DMS153 (cell line): ENCODE measurements at places on chromosomes 13 and 19.
A peak's percentile ranks its signal among the peaks of the same experiment; 100 is the strongest.

DNA sequence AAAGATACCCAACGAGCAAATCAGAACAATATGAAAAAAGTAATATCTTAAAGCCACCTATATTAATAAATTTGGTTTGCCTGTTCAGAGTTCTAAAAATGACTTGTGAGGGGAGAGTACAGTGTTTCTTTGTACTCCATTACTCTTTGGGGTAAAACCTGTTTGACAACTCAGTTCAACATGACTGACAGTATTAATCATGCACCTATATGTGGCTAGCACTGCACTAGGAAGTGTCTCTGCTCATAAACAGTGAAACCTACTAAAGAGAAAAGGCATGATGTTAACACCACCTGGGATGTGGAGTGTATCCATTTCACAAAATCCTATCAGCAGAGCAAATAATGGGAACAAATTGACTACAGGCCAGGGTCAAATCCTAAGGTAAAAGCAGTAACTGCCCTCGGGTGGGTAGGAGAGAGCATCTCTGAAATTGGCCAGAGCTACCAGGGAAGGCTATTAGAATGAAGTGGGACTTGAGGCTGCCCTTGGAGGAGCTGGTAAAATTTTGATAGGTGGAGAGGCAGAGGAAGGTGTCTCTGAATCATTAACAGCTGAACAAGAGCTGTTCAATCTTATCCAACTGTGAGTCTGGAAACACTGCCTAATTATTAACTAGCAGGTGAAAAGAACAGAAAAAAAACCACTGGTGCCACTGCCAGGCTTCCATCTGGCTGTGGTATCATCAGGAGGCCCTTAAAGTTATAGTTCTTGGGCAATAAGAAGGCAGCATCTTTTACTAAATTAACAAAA is 365.1 kb downstream of the DNAJC15 start:
- DNase-seq: peak; percentile 92

DNA sequence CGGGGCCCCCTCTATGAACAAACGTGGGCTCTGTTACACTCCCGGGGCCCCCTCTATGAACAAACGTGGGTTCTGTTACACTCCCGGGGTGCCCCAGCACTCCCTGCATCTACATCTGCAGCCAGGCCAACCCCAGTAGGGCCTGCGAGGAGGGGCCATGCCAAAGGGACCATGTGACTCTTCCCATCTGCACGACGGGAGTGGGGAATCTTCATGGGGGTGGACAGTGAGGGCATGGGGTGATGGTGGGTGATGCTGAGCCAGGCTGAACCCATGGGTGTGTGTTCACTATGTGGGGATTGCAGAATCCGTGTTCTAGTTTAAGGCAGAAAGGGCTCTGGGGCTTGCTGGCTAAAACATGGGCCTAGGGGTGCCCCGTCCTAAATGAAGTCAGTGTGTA is 69.9 kb upstream of the ARHGEF7 start:
- no peak for DNase-seq

- no peak for DNase-seq
Observed at GRCh38 chr19:2973229-2973628, 4.1 kb upstream of the TLE6 start.

- no peak for DNase-seq
Observed at GRCh38 chr19:7658219-7658686, 10.6 kb upstream of the RETN start.

DNA sequence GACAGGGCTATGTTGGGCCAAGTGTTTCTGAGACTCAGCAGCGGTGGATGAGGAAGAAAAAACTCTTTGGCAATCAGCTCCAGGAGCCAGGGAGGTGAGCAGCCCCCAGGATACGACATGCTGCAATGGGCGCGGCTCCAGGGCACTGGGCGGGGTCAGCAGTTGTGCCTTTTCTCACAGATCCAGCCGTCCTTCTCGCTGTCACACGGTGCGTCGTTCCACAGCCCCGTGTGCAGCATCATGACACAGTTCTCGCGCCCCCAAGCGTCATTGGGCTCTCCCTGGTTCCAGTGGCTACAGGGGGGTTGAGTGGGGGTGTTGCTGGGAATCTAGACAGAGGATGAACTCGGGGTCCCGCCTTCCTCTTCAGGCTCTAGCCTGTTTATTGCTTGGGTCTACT is 2.7 kb downstream of the CLEC4G start:
- DNase-seq: no peak

DNA sequence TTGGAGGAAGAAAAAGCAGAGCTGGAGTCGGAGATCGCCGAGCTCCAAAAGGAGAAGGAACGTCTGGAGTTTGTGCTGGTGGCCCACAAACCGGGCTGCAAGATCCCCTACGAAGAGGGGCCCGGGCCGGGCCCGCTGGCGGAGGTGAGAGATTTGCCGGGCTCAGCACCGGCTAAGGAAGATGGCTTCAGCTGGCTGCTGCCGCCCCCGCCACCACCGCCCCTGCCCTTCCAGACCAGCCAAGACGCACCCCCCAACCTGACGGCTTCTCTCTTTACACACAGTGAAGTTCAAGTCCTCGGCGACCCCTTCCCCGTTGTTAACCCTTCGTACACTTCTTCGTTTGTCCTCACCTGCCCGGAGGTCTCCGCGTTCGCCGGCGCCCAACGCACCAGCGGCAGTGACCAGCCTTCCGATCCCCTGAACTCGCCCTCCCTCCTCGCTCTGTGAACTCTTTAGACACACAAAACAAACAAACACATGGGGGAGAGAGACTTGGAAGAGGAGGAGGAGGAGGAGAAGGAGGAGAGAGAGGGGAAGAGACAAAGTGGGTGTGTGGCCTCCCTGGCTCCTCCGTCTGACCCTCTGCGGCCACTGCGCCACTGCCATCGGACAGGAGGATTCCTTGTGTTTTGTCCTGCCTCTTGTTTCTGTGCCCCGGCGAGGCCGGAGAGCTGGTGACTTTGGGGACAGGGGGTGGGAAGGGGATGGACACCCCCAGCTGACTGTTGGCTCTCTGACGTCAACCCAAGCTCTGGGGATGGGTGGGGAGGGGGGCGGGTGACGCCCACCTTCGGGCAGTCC is 5.0 kb downstream of the FOSB start:
- no peak for DNase-seq

DNA sequence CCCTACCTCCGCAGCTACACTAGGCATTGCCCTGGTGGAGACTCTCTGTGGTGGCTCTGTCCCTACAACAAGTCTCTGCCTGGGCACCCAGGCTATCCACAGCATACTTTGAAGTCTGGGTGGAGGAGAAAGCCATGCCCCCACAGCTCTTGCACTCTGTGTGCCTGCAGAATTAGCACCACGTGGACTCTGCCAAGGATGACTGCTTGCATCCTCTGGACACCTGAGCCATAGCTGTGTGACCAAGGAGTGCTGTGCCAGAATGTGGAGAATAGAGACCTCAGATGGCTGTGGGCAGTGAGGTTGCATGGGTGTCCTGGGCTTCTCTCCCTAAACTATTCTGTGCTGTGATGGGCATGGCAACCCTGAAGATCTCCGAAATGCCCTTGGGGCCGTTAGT is 21.2 kb upstream of the MCF2L start:
- no peak for DNase-seq

- no peak for DNase-seq
Observed at GRCh38 chr13:77036279-77036678, 9.3 kb upstream of the FBXL3 start.
